ENCODE measurements at places on chromosomes 12 and 14.

DNA sequence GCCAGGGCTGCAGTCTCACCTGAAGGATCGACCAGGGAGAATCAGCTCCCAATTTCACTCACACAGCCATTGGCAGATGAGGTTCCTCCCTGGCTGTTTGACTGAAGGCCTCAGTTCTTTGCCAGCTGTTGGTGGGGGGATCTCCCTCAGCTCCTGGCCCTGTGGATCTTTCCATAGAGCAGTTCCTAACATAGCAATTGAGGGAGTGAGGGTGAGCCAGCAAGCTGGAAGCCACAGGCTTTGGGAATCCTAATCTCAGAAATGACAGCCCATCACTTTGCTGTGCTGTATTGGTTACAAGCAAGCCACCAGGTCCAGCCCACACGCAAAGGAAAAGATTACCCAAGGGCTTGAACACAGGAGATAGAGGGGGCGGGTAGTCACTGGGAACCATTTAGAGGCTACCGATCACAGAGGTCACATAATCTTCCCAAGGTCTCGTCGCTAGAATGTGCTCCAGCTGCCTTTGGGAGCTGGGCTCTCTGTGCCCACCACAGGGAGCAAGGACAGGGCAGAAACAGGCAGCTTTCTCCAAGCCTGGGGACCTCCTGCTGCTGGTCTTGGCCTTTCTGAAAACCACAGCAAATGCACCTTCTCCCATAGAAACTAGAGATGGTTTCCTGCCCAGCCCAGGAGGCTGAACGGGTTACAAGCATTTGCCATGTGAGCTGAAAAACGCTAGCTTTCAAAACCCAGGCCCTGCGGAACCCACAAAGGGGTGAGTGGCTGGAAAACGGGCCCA lies 4.6 kb upstream of the OTUB2 start:
- no peak for DNase-seq

- peak; percentile 42 for DNase-seq
Observed at GRCh38 chr12:51678086-51678724, 87.2 kb downstream of the SCN8A start.

GRCh38 chr12:10554756-10555481 lies 49.2 kb downstream of the EIF2S3B start:
- DNase-seq: no peak

DNA sequence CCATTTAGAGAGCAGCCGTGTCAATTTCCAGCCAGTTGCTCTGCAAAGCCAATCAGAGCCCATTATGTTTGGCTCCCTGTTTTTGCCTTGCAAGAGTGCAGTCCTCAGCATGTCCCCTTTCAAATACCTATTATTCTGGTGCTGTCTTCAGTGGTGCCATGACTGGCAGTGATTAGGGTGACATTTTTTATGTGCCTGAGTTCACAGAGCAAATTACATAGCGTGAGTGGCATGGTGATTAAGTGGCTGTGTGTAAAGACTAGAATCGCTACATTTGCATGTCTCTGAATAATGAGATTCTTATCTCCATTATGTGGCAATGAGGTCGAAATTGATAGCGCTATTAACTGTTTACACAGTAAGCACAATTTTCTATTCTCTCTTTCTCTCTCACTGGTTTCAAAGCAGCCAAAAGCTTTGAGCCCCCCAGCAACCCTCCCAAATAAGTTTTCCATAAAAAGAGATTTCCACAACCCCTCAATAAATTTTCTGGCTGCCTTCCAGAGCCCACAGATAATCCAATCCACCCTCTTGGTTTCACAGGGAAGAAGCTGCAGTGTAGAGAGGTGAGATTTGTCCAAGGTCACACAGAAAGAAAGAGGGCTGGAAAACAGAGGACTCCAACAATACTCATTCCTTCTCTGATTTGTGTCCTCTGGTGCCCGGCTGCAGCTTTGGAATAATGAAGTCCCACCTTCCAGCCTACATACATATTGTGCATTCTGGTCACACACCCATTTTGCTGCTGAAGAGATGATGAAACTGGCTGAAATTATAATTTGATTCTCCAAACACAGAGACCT lies 58.8 kb upstream of the NUDT4 start:
- no peak for DNase-seq

- no peak for DNase-seq
Observed at GRCh38 chr12:49646331-49646830, 23.0 kb downstream of the PRPF40B start.

DNA sequence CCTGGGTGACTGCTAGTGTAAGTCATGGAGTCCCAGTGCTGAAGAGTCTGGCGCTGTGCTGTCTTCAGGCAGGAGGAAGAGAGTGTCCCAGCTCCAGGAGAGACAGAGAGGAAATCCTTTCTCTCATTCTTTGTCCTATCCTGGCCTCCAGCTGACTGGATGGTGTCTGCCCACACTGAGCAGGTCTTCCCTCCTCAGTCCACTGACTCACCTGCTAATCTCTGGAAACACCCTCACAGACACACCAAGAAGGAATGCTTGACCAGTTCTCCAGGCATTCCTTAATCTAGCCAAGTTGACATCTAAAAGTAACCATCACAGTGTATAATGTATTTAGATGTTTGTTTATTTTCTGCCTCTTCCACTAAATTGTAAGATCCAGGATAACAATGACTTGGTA lies 53.9 kb downstream of the EMP1 start:
- DNase-seq: no peak

DNA sequence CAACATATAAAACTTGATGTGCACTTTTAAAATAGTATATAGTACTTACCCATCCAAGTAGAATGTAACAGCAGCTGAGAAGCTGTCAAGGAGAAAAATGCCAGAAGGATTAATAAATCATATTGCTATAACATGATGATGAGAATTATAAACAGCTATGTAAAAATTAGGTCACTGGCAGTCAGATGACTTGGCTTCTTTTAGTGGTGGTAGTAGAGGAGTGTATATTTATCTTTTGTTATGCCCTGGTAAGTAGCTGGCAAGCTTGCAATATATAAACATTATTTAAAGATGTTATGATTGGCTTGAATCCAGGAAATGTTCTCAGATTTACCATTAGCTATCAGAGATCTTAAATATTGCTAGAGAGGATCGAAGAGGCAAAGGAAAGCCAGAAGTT lies 471.0 kb upstream of the MGAT4C start:
- DNase-seq: no peak

GRCh38 chr12:106446419-106447092 lies 89.0 kb downstream of the POLR3B start:
- DNase-seq: no peak
